ENCODE measurements at places on chromosomes 6 and 20.

DNA sequence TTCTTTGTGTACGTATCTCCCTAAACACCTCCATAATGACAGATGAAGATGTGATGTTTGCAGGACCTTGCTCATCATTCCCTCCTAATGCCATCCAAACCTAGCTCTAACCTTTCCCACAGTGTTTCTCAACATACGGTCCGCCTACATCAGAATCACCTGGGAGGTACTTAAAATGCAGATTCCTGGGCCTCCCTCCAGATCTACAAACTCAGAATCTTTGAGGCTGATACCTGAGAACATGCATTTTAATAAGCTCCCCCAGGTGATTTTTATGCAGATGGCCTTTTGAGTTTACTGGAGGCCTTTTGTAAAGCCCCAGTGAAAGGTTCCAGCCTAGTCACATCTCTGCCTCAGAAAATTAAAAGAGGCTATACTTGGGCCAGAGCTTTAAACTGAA is 40.5 kb downstream of the METTL24 start:
- DNase-seq, result no peak

DNA sequence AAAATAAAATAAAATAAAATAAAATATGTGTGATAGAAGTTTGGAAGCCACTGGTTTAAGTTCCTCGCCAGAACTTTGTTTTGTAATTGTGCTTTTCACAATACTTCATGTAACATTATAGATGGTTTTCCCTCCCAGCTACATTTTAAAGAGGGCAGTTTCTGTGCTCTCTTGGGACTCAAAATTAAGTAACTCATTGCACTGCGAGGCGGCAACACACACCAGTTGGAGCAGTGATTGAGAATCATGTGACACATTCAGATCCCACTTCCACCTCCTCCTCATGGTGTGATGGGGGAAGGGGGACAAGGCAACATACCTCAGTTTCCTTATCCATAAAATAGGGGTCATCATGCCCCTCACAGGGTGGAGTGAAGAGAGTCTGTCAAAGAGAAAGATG is 7.5 kb downstream of the C2 start:
- no peak for DNase-seq

- DNase-seq, result peak; percentile 88
These were observed 60.8 kb downstream of the PRPH2 start for GRCh38 chr6:42661540-42662153.

DNA sequence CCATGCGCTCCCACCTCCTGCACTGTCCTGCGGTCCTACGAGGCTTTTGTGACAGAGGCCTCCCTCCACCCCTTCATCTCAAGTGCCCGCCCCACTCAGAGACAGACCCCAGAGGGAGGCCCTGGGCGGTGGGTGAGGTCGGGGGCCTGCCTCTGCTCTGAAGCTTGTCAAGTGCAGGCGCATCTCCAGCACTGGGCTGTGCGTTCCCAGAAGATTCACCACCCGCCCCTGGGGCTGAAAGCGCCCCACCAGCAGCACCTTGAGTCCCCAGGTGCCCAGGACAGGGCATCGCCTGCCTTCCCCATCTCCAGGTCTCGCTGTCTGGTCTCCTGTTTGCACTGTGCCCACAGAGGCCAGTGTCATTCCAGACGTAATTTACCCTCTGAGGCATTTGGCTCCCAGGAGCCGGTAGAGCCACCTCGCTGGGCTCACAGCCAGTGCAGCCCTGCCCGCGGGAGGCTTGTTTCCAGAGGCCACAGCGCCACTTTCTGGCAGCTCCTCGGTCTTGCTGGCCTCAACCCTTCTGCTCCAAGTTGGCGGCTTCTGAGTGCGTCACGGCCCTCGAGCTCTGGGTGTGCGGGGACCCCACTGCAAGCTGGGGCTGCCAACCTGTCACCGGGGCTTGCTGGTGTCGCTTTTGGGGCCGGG is 191.1 kb downstream of the TAF4 start:
- no peak for DNase-seq

DNA sequence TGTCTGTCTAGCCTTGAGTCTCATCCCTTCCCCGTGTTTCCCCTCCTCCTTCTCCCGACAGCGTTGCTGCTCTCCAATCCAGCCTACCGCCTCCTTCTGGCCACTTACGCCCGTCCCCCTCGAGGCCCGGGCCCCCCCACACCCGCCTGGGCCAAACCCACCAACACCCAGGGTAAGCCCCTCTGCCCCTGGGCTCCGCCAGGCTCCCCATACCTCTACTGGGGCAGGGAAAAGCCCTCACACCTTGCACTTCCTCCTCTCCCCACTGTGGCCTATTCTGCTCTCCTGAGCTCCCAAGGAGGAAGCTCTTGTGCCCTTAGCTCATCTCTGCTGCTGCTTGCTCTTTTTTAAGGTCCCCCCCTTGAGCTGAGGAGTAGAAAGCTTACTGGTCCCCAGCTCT is 11.0 kb downstream of the DDR1 start:
- DNase-seq, result peak; percentile 34

GRCh38 chr6:90301816-90302215 is 5.2 kb upstream of the BACH2 start:
- no peak for DNase-seq

GRCh38 chr6:39558079-39558478 is 167.1 kb downstream of the KIF6 start:
- DNase-seq, result no peak

GRCh38 chr6:129455126-129455769 is 254.7 kb downstream of the ARHGAP18 start:
- DNase-seq, result no peak

Data from right forelimb (tissue), 1 donor.